ENCODE measurements at places on chromosomes 4 and X.

DNA sequence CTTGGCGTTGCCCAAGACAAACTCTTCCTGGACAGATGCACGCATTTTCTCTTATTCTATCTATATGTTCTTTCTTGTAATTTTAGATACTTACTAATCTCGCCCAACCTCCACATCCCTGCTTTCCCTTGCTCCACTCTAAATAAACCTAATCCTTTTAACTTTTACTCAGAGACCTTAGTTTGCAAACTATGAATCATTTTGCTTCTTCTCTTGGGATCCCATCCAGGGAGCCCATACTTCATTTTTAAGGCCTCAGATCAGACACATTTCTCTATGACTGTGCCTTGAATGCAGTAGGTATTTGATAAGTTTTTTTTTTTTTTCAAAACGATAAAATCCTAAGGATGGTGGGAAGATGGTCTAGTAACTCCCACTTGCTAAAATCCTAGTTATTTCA lies 353.8 kb upstream of the HAND2 start:
- DNase-seq: no peak

DNA sequence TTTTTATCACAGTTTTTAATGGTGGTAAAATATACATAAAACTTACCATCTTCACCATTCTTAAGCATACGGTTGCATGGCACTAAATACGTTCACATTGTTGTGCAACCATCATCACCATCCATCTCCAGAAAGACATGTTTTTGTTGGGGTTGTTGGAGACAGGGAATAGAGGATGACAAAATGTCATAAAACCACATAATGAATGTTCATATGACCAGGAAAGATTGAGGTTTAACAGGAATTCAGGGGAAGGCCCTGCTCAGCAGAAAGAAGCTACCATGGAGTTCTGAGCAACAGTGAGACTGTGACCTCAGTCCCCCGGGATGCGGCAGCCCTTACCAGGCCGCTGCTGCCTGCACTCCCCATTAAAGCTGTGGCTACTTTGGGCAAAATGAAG lies 63.9 kb upstream of the TRIM2 start:
- DNase-seq: no peak

- DNase-seq: no peak
Observed at GRCh38 chrX:144335402-144335801, 451.5 kb downstream of the UBE2NL start.

- DNase-seq: no peak
Observed at GRCh38 chrX:100340491-100341141, 69.5 kb downstream of the PCDH19 start.
